ENCODE measurements at places on chromosomes 1 and 21.

GRCh38 chr1:188615321-188615720, 1786.6 kb downstream of the PLA2G4A start:
- H3K36me3 ChIP-seq: no peaks in the 10 kb centered on the region
- no peak overlapping the region for H3K4me3 ChIP-seq
- no peaks in the 10 kb centered on the region for H3K27me3 ChIP-seq
- H3K4me1 ChIP-seq: no peaks in the 10 kb centered on the region

DNA sequence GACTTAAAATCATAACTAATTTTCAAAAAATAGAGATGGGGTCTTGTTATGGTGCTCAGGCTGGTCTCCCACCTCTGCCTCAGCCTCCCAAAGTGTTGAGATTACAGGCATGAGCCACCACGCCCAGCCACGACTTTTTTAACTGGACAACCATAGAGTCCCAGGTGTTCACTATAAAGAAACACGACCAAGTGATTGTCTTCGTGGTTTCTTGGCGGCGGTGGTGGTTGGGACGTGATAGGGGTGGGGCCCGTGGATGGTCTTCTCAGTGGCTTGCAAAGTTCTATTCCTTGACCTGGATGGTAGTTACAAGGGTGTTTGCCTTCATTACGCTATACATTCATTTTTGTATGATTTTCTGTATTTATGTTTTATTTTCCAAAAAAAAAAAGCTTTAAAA, 34.6 kb upstream of the COX20 start:
- no peaks in the 10 kb centered on the region for H3K36me3 ChIP-seq
- DNase-seq: no peak
- peaks cover 4% of the 10 kb centered on the region for H3K4me1 ChIP-seq
- no peak overlapping the region for H3K4me3 ChIP-seq

DNA sequence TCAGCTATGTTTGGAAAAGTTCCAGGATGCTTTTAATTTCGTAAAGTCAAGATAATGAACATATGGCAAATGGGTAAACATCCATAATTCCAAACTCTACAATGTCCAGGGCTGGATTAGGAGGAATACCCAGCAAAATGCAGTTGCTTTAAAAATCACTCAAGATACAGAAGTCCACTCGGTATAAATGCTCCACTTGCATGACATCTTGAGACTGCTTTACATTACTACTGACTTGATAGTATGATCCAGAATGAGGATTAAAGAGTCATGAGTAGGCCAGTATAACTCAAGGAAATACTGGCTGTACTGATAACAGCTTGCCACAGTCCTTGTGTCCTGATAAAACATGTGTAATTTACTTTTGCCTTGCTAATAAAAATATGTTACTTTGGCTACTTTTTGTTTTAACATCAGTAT, 58.3 kb upstream of the ANGPTL3 start:
- peaks cover 46% of the 10 kb centered on the region for H3K36me3 ChIP-seq
- H3K4me3 ChIP-seq: no peak overlapping the region
- no peak overlapping the region for H3K27ac ChIP-seq
- no peaks in the 10 kb centered on the region for H3K27me3 ChIP-seq
- H3K4me1 ChIP-seq: no peaks in the 10 kb centered on the region

GRCh38 chr1:154786804-154787570, 83.1 kb downstream of the KCNN3 start:
- H3K27me3 ChIP-seq: peaks cover 5% of the 10 kb centered on the region
- H3K36me3 ChIP-seq: no peaks in the 10 kb centered on the region
- H3K4me1 ChIP-seq: peaks cover 8% of the 10 kb centered on the region

DNA sequence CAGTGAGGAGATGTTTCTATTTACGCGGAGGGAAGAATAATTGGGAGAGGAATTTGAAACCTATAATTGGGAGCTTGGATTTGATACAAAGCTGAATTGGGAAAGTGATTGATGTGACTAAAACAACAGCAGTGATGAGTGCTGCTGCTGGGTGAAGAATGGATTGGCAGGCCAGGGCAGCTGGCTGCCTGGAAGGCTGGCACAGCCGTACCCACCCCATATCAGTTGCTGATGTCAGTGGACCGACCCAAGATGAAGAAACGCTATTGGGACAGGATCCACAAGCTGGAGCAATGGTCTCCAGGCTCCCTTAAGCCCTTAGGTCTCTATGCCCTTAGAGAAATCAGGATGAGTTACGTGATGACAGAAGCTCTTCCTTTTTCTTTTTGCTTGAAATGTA, 47.4 kb downstream of the GRIK1 start:
- H3K4me3 ChIP-seq: no peak overlapping the region
- DNase-seq: no peak
- no peaks in the 10 kb centered on the region for H3K4me1 ChIP-seq
- H3K36me3 ChIP-seq: no peaks in the 10 kb centered on the region

Data from suprapubic skin (tissue), 4 donors.